ENCODE measurements at places on chromosomes 12 and 14. TPM values are rescaled to one million over a fixed set of nuclear protein-coding genes. Genes with fewer than 3 reads are reported as not detected.

- DNase-seq = peak; percentile 91
- peaks cover 8% of the 10 kb centered on the region for H3K4me1 ChIP-seq
- no peaks in the 10 kb centered on the region for H3K27me3 ChIP-seq
- H3K27ac ChIP-seq = peak overlapping the region; percentile 70
- no peak overlapping the region for H3K4me3 ChIP-seq
Observed at GRCh38 chr12:12081836-12082497, 11.2 kb downstream of the BCL2L14 start.

The RPL10L gene
- not detected for total RNA-seq

The FGF6 gene
- total RNA-seq = not detected

The CCDC184 gene
- total RNA-seq = 0.69 TPM

The TMBIM4 gene
- total RNA-seq = 62.1 TPM

The E2F7 gene
- 26.7 TPM for total RNA-seq

The CLECL1 gene
- not detected for total RNA-seq

The GEMIN2 gene
- 32.7 TPM for total RNA-seq

Measured in A673 (cell line).